ENCODE measurements at places on chromosomes 1 and 21. TPM values are rescaled to one million over a fixed set of nuclear protein-coding genes. Genes with fewer than 3 reads are reported as not detected.

The RGS1 gene
- total RNA-seq = 45.1 TPM

The IQCC gene
- 0.55 TPM for total RNA-seq

The SNX7 gene
- total RNA-seq = 16.8 TPM

The NKAIN1 gene
- not detected for total RNA-seq

The KLF18 gene
- total RNA-seq = not detected

The CHRM3 gene
- 4.9 TPM for total RNA-seq

The FMO1 gene
- total RNA-seq = not detected

The TTC34 gene
- total RNA-seq = 2.4 TPM

DNA sequence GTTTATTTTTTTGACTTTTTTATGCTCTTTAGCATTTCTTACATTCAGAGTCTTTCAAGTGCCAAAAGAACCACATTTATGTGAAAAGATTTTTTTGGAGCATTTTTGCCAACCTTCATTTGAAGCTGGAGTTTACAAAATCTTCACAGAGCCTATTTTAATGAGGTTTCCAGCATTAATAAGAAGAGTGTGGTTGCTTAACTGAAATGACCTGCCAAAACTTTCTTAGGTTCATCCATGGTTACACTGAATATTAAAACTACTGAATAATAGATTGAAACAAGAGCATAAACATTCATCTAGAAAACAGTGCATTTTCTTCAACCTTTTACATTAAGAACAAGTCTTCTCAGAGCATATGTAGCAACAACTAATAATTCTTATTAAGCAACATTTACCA, 672.3 kb upstream of the CXADR start:
- H3K36me3 ChIP-seq = no peaks in the 10 kb centered on the region
- H3K4me1 ChIP-seq = no peaks in the 10 kb centered on the region
- no peak for DNase-seq
- no peak overlapping the region for H3K27ac ChIP-seq
- no peaks in the 10 kb centered on the region for H3K27me3 ChIP-seq

GRCh38 chr1:222441066-222441465, 106.8 kb downstream of the HHIPL2 start:
- H3K27me3 ChIP-seq = no peaks in the 10 kb centered on the region
- no peak for DNase-seq
- H3K27ac ChIP-seq = no peak overlapping the region
- no peak overlapping the region for H3K4me3 ChIP-seq
- no peaks in the 10 kb centered on the region for H3K4me1 ChIP-seq

- H3K4me1 ChIP-seq = no peaks in the 10 kb centered on the region
- peak; percentile 18 for DNase-seq
- H3K4me3 ChIP-seq = no peak overlapping the region
- H3K27me3 ChIP-seq = no peaks in the 10 kb centered on the region
- no peak overlapping the region for H3K27ac ChIP-seq
- no peaks in the 10 kb centered on the region for H3K36me3 ChIP-seq
These were observed 3.2 kb upstream of the ACTRT2 start for GRCh38 chr1:3018051-3018471.

DNA sequence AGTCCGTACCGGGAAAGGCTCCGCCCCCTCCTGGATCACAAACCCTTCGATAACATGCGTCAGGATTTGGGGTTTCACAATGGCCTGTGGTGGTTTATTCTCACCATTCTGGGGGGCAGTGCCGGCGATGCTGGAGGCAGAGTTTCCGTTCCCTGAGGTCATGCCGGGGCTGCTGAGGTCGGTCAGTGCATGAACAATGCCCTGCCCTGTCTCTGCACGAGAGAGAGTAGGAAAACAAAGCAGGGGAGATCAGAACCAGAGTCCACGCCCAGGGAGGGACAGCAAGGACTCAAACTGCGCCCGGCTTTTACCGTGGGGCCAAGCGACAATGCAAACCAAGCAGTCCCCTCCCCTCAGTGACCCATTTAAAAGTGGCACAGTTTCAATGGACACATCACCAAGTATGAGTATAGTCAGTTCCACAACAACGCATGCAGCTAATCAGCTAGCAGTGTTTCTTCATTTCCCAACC, 13.2 kb upstream of the A3GALT2 start:
- peak overlapping the region; percentile 86 for H3K27ac ChIP-seq
- H3K27me3 ChIP-seq = no peaks in the 10 kb centered on the region
- peak; percentile 73 for DNase-seq
- H3K36me3 ChIP-seq = peaks cover 28% of the 10 kb centered on the region
- no peak overlapping the region for H3K4me3 ChIP-seq
- peaks cover 79% of the 10 kb centered on the region for H3K4me1 ChIP-seq

DNA sequence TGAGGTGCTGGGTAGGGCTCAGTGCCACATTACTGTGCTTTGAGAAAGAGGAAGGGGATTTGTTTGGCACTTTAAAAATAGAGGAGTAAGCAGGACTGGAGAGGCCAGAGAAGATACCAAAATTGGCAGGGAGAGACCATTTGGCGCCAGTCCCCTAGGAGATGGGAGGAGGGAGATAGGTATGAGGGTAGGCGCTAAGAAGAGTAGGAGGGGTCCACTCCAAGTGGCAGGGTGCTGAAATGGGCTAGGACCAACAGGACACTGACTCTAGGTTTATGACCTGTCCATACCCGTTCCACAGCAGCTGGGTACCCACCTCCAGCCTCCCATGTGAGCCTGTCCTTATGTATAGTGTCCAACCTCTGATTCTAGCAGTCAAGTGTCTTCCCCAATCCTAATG, 1.0 kb upstream of the CRTC2 start:
- H3K27me3 ChIP-seq = no peaks in the 10 kb centered on the region
- peaks cover 80% of the 10 kb centered on the region for H3K4me1 ChIP-seq
- H3K27ac ChIP-seq = peak overlapping the region; percentile 92
- H3K36me3 ChIP-seq = peaks cover 34% of the 10 kb centered on the region
- H3K4me3 ChIP-seq = no peak overlapping the region

DNA sequence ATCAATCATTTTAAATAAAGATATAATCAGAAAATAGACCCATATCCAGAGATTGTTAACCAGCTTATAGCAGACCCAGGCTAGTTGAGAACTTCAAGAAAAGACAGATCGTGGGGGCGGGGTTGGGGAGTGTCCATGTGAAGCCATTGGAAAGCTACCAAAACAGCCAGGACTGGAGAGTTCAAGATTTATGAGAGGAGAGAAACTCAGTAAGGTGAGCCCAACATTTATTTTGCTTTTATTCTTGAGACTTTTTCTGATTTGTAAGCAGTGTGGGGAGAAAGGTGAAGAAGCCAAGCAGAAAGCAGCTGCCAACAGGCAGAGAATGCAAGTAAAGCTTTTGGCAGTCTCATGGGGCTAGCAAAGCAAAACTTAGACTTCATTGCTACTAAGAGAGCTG, 179.9 kb downstream of the VPS13D start:
- no peak overlapping the region for H3K4me3 ChIP-seq
- no peak for DNase-seq
- H3K27ac ChIP-seq = no peak overlapping the region
- no peaks in the 10 kb centered on the region for H3K27me3 ChIP-seq
- H3K4me1 ChIP-seq = peaks cover 37% of the 10 kb centered on the region

GRCh38 chr1:33247545-33247944, 8.7 kb upstream of the ZNF362 start:
- H3K27ac ChIP-seq = no peak overlapping the region
- H3K4me1 ChIP-seq = no peaks in the 10 kb centered on the region

DNA sequence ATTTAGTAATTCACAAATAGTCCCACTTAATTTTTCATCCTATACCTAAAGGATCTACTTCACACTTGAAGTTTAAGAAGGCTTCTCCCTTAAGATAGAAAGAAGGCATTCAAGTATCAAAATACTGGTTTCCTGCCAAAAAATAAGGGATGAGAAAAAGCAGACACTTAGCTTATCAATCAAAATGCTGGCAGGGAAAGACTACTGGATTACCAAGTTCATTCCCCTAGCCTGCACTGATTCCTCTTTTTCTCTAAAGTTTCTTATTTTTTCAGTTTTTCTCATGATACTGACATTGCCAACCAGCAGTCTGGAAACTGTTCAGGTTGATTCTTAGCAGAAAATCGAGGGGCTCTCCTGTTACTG, 204.6 kb downstream of the GABPA start:
- H3K36me3 ChIP-seq = no peaks in the 10 kb centered on the region
- no peak overlapping the region for H3K4me3 ChIP-seq
- H3K27ac ChIP-seq = peak overlapping the region; percentile 26
- no peaks in the 10 kb centered on the region for H3K27me3 ChIP-seq

DNA sequence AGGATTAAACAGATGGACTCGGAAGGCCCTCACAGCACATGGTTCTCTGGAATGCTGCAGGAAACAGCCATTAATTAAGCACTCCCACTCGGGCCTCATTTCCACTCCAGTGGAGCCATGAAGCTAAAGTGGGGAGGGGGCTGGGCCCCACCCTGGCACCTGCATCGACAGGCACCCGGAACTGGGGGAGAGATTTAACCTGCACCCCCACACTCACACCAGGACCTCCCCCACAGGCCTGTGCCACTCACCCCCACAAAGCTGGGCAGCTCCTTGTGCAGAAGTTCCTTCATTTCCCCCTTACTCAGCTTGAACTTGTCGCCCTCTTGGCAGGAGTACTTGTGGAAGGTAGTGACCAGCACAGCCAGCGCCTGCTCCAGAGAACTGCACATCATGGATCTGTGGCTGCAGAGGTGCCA, 2.2 kb downstream of the S100A2 start:
- no peaks in the 10 kb centered on the region for H3K36me3 ChIP-seq
- no peak overlapping the region for H3K27ac ChIP-seq
- H3K4me1 ChIP-seq = peaks cover 41% of the 10 kb centered on the region
- no peaks in the 10 kb centered on the region for H3K27me3 ChIP-seq
- no peak overlapping the region for H3K4me3 ChIP-seq

DNA sequence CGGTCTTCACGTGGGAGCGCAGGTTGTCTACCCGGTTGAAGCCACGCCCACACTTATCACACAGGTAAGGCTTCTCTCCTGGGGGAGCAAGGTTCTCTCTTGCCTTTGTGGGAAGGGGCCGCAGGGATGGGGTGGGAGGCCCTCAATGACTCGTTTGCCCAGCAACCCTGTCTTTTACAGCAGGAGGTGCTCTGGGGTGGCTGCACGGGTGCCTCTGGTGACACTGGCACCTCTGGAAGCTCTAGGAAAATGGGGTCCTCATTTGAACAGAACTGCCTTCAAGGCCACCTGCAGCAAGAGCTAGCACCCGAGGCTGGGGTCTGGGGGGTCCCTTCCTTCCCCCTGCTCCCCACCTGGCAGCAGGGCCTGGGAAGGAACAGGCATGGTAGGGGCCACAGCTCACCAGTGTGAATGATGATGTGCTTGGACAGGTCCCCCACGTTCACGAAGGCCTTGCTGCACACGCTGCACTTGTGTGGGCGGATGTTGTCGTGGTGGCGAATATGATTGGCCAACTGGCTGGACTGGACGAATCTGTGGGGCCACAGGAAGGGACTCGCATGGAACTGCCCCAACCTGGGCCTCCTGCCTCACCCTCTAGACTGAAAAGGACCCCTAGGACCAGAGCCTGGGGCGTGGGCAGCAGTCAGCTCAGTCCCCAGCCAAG, 33.1 kb downstream of the ZBTB17 start:
- peaks cover 98% of the 10 kb centered on the region for H3K36me3 ChIP-seq
- DNase-seq = no peak
- no peaks in the 10 kb centered on the region for H3K27me3 ChIP-seq

DNA sequence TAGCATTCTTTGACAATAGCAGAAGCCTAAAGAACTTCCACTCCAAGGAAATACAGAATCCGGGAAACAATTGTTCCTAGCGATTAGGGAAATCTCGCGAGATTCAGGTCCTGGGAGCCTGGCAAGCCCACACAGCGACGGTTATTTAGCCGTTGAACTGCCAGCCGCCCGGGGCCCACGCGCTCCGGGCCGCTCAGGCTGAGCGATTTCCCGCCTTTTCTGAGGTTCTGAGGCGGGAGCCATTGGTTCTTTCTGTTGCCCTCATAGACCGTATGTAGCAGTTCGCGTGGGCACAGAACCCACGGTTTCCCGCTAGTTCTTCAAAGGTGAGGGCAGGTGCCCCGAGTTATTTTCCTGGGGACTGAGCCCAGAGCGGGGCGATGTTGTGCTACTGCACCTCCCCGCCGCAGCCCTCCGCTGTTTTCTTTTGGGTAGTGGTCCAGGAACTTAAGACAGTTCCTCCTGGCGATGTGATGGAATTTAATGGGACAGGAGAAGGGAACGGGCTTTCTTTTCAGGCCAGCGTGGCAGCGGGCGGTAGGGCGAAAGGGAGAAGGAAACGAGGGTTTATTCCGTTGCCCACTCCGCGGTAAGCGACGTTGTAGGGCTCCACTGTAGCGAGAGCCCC, at the start of gene SYCP1:
TSS of gene SYCP1 (plus strand) at position 171 of the 628 bp plus-strand sequence. CDS start 602 bp downstream, outside the sequence.
- no peaks in the 10 kb centered on the region for H3K36me3 ChIP-seq
- no peak within 1 kb of the TSS for H3K27ac ChIP-seq
- peak; percentile 46 for DNase-seq
- H3K4me1 ChIP-seq = peaks cover 9% of the 10 kb centered on the region
- H3K4me3 ChIP-seq = peak within 1 kb of the TSS; percentile 16
- no peaks in the 10 kb centered on the region for H3K27me3 ChIP-seq

DNA sequence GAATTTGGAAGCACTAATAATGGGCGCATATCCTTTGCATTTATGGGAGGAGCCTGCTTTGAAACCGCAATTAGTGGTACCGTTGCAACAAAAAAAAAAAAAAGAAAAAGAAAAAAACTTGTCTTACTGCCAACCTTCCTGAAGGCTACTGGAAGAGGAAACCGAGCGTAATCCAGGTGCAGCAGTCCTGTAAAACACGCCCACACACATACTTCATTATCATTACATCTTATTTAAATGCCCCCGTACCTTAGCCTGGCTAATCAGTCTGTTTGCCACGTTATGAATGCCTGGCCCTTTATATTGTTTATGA, 686 bp upstream of the ZNF281 start:
- H3K4me1 ChIP-seq = peaks cover 45% of the 10 kb centered on the region
- no peaks in the 10 kb centered on the region for H3K27me3 ChIP-seq
- peak overlapping the region; percentile 93 for H3K27ac ChIP-seq
- peak overlapping the region; percentile 86 for H3K4me3 ChIP-seq
- H3K36me3 ChIP-seq = peaks cover 10% of the 10 kb centered on the region
- no peak for DNase-seq

GRCh38 chr21:30391492-30392025, 4.3 kb upstream of the KRTAP13-1 start:
- no peak overlapping the region for H3K27ac ChIP-seq
- H3K36me3 ChIP-seq = no peaks in the 10 kb centered on the region
- no peaks in the 10 kb centered on the region for H3K27me3 ChIP-seq
- H3K4me1 ChIP-seq = no peaks in the 10 kb centered on the region

- H3K27ac ChIP-seq = no peak overlapping the region
- H3K4me3 ChIP-seq = no peak overlapping the region
- no peaks in the 10 kb centered on the region for H3K4me1 ChIP-seq
- no peak for DNase-seq
These were observed 1793.9 kb downstream of the NCAM2 start for GRCh38 chr21:22791986-22792560.

DNA sequence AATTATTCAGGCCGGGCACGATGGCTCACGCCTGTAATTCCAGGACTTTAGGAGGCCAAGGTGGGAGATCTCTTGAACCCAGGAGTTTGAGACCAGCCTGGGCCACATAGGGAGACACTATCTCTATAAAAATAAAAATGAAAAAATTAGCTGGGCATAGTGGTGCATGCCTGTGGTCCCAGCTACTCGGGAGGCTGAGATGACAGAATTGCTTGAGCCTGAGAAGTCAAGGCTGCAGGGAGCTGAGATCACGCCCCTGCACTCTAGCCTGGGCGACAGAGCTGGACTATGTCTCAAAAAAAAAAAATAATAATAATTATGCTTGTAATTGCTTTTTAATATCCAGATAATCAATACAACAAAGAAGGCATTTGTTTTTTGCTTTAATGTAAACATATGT, 91.3 kb downstream of the RIPK4 start:
- no peak for DNase-seq
- peaks cover 11% of the 10 kb centered on the region for H3K4me1 ChIP-seq
- H3K36me3 ChIP-seq = no peaks in the 10 kb centered on the region

All from upper lobe of left lung (tissue), 6 donors.